Stomach (tissue), 19 donors: ENCODE measurements at places on chromosomes 6 and 20. TPM values are rescaled to one million over a fixed set of nuclear protein-coding genes. Genes with fewer than 3 reads are reported as not detected.
A peak's percentile ranks its signal among the peaks of the same experiment; 100 is the strongest.

DNA sequence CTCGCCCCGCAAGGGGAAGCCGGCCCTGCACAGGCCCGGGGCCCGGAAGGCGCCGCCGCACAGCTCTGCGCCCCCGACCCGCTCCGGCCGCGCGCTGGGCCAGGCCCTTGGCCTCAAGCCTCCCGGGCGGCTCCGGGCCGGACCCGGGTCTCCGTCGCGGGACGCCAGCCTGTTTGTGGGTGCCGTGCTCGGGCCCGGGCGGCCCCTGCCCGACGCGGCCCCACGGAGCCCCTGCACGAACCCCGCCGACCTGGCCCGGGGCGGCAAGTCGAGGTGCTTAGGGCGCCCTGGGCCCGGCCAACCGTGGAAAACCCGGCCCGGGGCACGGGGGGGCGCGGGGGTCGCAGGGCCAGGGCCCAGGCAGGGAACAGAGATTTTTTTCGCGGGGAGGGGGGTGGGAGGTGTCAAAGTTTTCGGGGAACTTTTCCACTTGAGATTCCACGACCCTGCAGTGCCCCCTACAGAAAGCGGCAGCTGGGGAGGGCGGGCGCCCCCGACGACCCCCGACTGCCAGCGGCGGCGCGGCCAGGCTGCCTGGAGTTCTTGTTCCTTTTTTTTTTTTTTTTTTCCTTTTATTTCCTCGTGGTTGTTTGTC is 805 bp upstream of the STX16 start:
- no peak for DNase-seq

DNA sequence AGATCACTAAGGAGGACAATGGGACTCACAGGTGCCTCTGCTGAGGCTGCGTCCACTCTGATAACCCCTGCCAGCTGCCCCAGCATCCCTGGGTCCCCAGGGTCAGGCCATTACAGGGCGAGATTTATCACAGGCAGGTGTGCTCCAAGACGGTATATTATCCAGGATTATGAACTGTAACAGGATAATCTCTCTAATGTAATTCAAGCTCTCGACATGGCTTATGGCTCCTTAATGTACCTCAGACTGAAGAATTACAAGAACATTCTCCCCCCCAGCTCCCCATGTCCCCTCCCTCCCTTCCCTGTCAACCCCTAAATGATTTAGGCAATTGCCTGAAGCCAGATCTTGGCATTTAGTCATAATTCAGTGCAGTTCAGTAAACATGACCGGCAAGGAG is 86.8 kb downstream of the NCR2 start:
- no peak for DNase-seq

MCHR2 gene
- 0.37 TPM for total RNA-seq

DNA sequence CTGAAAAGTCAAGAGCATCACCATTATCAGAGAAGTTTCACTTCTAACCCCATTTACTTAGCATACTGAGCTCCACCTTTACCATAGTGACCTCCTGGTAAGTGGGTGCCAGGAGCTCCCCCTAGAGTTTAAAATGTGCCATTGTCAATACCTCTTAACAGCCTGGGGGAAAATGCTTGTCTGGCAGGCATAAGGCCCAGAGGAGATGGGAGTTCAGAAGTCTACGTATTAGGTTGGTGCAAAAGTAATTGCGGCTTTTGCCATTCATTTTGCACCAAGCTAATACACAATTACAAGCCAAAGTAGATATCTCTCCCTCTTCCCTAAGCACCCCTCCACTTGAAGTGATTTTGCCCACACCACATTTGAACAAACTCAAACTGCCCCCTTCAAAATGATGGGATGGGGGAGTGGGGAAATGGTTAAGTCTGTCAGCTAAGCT is 919.0 kb downstream of the KIF16B start:
- DNase-seq = peak; percentile 70

PREX1 gene
- total RNA-seq = 25.2 TPM

DNA sequence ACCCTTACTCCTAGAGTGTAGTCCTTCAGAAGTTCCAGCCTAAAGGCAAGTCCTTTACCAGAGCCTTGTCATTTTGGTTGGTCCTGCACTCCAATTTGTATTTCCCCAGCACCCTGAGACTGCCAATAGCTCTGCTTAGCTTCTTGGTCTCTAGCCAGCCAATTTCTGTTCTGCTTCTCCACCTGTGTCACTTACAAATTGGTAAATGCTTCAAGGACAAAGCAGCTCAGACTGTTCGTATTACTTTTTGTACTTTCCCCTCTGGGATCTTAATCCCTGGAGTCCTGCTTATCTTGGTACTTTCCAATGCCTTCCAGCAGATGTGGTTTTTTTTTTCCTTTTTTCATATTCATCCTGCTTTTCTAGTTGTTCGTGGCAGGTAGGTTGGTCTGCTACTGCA is 25.7 kb downstream of the PIGU start:
- no peak for DNase-seq

HLA-C gene
- total RNA-seq = 237 TPM

PLN gene
- total RNA-seq = 23.3 TPM

DNA sequence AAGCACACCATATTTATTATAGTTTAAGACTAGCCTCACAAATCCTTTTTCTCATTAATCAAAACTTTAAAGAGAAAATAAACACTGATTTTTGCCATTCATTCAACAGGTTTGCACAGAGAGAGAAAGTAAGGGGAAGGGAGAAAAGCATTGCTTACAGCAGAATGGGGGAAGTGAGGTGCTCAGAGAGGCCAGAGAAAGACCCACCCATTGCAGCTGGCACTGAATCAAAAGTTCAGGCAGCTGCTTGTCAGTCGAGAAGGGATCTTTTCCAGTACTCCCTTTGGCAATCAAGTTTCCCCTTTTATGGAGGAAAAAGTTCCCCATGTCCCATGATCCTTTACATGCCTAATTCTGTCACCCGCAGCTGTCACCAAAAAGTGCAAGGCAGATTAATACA is 8.0 kb upstream of the CRISP2 start:
- DNase-seq = no peak

DNA sequence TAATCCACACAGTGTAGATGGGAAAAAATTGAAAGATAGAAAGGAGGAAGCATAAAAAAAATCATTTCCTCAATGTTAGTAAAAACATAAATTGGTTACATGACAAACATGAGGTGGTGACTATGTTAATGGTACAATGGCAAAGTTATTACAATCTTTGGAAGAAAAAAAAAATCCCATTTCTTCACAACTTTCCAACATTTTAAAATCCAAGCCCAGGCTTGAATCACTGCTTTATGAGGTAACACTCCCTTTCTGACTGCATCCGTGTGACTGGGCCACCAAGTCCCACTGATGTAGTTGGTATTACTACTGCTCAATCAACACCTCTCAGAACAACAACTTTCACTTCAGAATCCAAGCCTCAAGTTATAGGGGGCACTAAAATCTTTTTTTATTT is 160.4 kb downstream of the BTBD9 start:
- no peak for DNase-seq

JPH2 gene
- total RNA-seq = 38.9 TPM

RGS17 gene
- 0.45 TPM for total RNA-seq

AAR2 gene
- total RNA-seq = 15.5 TPM

- DNase-seq = no peak
These were observed 107.2 kb upstream of the SASH1 start for GRCh38 chr6:148235446-148235845.

DNA sequence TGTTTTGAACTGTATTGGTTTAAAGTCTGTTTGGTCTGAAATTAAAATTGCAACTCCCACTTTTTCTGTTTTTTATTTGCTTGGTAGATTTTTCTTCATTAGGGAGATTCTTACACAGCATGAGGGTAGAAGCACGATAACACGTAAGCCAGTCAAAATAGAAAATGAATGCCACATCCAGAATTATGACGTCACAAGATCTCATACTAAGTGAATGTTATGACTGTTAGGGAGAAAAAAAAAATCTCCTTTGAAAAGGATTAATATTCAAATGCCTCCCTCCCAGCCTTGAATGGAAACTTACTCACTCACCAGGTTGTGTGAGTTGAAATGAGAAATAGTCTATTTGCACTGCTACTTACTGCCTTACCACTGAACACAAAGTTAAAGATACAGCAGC is 670.8 kb downstream of the TFAP2A start:
- DNase-seq = no peak

DNA sequence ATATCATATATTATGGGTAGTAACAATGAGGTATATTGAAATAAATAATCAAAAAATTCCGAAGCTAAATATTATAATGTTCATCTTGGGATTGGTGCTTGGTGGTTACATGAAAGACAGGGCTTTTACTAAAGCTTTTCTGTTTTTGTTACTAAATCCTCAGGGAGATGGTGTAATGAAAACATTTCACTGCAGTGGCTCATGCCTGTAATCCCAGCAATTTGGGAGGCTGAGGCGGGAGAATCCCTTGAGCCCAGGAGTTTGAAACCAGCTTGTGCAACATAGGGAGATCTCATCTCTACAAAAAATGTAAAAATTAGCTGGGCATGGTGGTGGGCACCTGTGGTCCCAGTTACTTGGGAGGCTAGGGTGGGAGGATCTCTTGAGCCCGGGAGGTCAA is 42.9 kb downstream of the AFG1L start:
- DNase-seq = no peak

DNA sequence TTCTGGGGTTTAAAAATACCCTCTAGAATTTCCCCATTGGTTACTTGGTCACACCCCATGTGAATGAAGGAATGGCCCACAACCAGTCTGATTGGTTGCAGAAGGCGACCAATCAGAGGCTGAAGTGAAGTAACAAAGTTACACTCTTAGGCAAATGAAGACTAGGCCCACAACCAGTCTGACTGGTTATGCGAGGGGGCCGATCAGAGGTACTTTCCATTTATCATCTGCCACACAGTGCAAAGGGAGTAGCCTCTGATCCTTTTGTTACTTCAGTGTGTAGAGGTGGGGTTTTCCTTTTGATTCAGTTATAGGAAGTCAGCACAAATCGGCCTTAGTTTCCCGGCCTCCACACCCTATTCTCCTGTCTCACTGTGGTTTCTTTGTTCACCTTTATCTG is 61.2 kb upstream of the SGK1 start:
- peak; percentile 88 for DNase-seq

DNA sequence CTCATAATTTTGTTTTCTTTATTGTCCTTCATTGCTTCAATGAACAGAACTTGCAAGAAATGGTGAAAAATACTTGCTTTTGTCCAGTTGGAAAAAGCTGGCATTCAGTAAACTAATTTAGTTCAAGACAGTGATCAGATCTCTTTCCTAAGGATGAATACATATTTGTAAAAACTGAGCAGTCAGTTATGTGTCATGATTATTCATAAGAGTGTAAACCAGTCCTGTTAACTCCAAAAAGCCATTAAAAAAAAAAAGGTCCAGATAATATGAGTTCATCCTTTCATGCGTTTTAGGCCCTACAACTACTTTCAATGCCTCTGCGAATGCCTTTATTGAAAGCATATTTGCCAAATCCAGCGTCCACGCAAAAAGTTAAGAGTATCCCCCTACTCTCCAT is 609 bp downstream of the PGM3 start:
- no peak for DNase-seq

- no peak for DNase-seq
These were observed 8.0 kb downstream of the HTR1B start for GRCh38 chr6:77455271-77455670.

- no peak for DNase-seq
These were observed 30.6 kb downstream of the DCBLD1 start for GRCh38 chr6:117512987-117513573.

- DNase-seq = no peak
These were observed 105.8 kb downstream of the EPM2A start for GRCh38 chr6:145629478-145629877.

DNA sequence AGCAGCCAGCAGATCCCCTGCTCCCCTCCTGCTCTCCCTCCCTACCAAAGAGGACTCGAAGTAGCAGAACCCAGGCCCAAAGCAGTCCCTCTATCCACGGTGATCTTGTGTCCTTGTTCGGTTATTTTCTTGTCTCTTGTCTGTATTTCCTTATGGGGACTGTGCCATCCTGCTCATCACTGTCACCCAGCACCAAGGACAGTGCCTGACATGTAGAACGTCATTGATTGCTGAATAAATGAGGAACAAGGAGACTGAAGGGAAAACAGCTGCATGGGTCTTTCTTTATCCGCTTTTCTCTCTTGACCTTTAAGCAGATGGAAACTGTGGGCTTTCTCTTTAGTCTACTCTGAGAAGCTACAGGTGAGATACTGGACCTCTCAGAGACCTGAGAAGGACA is 29.4 kb upstream of the ZNF831 start:
- no peak for DNase-seq

GRCh38 chr6:13952101-13952500 is 27.3 kb downstream of the RNF182 start:
- no peak for DNase-seq

ADGRF5 gene
- 29.8 TPM for total RNA-seq

HLA-DMB gene
- total RNA-seq = not detected

CTAGE9 gene
- total RNA-seq = not detected

DNA sequence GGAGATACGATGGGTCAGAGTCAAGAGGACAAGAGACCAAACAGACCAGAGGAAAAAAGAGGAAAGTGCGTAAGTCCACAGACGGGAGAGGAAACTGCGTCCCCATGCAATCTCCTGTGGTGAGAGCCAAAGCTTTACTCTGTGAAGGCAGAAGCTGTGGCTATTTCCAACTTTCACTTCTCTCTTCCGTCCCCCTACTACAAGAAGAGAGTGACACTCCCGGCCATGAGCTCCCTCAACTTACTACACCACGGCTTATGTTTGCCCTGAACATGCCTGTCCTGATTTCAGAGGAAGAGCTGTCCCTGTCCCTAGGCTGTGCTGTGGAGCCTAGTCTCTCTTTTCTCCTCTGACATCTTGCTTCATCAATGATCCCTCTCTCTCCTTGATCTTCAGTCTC is 11.5 kb upstream of the SSR1 start:
- DNase-seq = peak; percentile 32

GRCh38 chr6:99789767-99790166 is 183.1 kb downstream of the PRDM13 start:
- no peak for DNase-seq

F13A1 gene
- total RNA-seq = 33.5 TPM

ERVFRD-1 gene
- not detected for total RNA-seq

SPACA1 gene
- not detected for total RNA-seq

SESN1 gene
- total RNA-seq = 40.2 TPM

TBX18 gene
- total RNA-seq = not detected

TMEM74B gene
- total RNA-seq = 72.9 TPM

DNA sequence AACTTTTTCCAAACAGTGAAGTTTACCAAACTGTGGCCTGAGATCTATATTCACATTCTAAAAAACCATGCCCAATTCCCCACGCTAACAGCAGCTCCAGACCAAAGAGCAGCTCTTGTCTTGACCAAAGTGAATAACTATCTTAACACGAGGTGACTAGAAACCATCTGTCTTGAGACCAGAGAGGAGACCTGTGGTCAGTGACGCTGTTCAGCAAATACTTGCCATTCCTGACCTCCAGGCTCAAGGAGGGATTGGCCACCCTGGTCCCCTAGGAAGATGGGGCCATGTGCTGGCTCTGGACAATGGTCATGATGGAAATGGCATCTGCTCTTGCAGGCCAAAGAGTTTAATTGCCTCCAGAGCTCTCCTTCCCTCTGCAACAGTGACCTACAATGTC is 104.4 kb upstream of the CD93 start:
- no peak for DNase-seq
